ENCODE measurements at places on chromosomes 11 and 22.

DNA sequence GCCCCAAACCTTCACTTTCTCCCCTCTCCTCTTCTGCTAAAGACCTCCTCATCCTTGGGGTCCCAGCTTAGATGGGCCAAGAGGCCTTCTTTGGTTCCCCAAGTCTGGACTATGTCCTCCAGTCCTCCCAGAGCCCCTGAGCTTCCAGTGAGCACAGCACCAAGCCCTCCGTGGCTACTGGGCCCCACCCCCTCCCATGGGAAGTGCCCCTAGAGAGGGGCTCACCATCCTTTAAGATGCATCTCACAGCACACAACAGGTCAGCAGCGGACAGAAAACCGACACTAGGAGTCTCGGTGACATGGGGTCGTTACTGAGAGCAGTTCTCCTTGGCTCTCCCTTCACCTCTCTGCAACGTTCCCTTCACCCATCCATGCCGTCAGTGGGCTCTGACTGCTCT lies 2.7 kb downstream of the LRRC32 start:
- no peak for DNase-seq

DNA sequence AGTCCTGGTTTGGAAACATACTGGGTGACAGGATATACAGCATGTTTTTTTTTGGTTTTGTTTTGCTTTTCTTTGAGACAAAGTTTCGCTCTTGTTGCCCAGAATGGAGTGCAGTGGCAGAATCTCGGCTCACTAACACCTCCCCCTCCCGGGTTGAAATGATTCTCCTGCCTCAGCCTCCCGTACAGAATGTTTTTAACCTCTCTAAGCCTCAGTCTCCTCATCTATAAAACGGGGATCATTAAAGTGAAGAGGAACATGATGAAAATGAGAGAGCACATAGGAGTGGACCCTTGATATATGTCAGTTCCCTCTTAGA lies 28.1 kb upstream of the SCARF2 start:
- DNase-seq = no peak

DNA sequence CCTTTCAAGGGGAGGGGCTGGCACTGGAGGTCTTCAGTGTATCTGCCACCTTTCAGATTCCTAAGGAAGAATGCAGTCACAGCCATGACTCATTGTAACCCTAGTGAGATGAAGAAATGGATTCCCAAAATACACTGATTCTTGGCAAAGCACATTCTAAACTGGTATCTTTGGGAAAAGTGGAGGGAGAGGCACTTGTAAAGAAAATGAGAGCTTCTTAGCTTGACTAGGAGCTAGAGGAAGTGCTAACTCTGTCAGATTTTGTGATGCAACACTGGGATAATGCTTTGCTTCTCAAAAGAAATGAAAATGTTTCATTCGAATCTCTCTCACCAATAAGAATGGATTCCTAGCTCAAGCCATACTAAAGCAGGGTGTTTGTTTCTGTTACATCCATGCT lies 14.3 kb downstream of the NRIP3 start:
- no peak for DNase-seq

- no peak for DNase-seq
Measured at GRCh38 chr22:36267896-36268485, 15.1 kb downstream of the APOL1 start.

DNA sequence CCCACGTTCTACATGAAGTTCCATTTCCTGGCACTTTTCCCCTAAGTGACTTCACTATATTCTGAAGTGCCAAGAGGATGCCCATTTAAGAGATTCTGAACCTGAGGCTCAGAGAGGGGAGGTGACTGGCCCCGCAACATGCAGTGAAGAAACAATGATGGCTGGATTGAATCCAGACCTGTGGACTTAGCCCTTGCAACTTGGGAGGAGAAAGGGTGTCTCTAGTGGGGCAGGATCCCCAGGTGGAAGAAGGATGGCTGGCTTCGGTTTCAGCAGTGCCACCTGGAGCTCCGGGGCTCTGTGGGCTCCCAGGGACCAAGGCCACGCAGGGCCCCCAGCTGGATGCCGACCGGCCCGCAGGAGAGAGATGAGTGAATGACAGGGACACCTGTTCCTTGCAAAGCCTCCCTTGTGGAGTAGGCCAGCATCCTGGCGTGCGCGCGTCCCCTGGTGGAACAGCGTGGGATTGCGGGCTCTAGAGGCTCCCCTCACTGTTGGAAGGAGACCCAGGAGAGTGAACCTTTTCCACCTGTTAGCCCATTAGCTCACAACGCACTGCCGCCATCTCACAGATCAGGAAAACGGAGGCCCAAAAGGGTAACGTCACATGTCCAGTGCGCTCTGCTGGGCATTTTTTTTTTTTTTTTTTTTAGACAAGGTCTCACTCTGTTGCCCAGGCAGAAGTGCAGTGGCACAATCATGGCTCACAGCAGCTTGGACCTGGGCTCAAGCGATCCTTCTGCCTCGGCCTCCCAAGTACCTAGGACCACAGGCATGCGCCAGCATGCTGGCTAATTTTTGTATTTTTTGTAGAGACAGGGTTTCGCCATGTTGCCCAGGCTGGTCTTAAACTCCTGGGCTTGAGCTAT lies 104.7 kb downstream of the KIAA1671 start:
- peak; percentile 29 for DNase-seq

GRCh38 chr11:33362051-33362910 lies 105.1 kb downstream of the HIPK3 start:
- DNase-seq = no peak

- DNase-seq = no peak
Measured at GRCh38 chr11:71214553-71215424, 37.6 kb downstream of the SHANK2 start.

GRCh38 chr11:18144243-18144642 lies 11.9 kb downstream of the MRGPRX3 start:
- no peak for DNase-seq
